Right atrium auricular region (tissue), 2 donors: ENCODE measurements at places on chromosomes 2 and 18.

- no peak for DNase-seq
Observed at GRCh38 chr18:77784759-77785379, 535.2 kb downstream of the GALR1 start.

DNA sequence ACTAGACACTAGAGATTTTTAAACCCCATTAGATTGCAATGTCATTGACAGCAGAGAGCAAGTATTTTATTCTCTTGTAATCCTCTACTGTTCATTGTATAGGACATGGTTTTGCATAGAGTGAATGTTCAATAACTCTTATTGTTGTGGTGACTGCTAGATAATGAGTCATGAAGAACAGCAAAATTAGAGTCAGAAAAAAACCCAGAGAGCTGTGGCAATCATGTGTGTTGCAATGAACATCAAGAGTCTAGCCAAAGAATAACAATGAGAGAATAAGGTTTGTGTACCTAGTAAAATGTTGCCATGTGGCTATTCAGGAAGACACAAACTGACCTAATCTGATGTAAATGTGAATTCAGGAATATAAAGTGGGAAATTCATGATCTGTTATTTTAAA, 684.0 kb downstream of the DSC3 start:
- no peak for DNase-seq

DNA sequence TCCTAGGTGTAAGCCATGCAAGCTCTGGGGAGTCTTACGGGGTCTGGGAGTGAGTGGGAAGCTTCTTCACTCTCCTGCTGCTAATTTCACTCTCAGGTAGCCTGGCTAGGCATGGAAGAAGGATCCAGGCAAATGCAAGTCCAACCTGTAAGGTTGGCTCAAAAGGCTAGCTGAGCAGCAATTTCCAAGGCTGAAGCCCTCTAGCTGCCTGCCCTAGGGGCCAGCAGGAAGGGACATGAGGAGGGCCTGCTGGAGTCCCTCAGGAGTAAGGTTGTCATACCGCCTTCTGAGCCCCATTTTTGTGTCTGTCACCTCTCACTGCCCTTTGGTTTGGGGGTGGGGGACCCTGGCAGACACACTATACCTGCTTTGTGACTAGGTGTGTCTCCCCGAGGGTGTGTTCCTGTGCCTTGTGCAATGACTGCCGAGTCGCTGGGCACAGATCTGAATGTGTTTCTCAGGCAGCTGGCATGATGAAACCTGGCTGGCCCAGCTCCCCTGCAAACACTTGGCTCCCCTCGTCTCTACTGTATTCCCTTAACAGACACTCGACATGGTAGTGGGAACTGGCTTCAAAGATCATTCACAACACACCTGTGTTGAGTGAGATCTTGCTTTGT, 123.9 kb upstream of the FAM136A start:
- DNase-seq = no peak

DNA sequence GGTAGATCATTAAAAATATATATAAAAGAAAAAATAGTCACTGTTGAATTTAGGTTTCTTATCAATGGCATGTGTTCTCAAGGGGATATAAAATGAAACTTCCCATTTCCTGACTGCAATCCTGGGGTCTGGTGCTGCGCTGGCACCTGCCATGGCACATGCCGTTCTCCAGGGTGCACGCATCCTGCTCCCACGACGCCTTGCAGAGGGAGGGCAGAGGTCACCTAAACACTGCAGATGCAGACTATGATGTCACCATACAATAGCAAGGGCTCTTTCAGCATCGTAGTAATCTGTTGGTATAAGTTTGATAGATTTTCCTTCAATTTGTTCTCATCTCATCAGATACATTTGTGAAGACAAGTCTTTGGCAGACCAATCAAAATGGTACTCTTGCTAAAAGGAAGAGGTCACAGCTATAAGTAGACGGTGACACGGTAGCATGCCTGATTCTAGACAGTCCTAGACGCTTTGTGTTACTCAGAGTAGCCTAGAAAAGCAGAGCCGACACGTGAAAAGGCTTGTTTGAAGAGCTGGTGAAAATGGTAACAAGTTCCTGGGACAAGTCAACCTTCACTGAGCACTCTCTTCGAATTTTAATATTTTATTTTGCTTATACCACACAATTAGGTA, 761.4 kb downstream of the DCDC2C start:
- DNase-seq = no peak

GRCh38 chr2:41719756-41720155, 328.1 kb upstream of the PKDCC start:
- no peak for DNase-seq
